ENCODE measurements at places on chromosomes 6 and 20.

- no peak for DNase-seq
These were observed 276.3 kb downstream of the KIF16B start for GRCh38 chr20:16296931-16297330.

- no peak for DNase-seq
These were observed 34.1 kb downstream of the ERMARD start for GRCh38 chr6:169785566-169785965.

DNA sequence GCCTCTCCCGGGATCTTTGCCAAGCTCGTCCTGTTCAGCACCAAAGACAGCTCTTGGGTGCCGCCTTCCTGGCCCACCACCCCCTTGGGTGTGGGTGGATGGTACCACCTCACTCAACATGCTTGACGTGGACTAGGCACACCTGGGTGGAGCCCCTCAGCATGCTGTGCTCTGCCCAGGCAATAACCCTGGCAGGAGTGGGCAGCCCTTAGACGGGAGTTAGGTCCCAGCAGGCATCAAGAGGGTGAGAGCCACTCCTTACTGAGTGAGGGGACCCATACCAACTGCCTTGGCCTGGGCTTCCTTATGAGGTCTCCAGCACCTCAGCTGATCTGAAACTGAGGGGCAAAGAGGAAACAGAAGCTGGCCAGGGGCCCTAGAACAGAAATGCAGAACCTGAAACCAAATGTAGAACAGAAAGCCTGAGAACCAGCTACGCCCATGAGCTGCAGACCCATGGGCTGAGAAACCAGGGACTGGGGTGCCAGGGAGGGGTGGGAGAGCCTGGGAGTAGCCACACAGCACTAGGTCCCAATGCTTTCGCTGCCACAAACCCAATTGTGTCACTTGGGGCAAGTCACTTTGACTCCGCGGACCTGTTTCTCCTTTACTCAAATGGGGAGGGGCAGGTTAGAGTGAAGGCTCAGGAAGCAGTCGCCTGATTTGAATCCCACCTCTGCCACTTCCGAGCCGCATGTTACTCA is 2.0 kb downstream of the FGD2 start:
- DNase-seq, result peak; percentile 47

- no peak for DNase-seq
These were observed 87.2 kb downstream of the EPM2A start for GRCh38 chr6:145648149-145648548.

DNA sequence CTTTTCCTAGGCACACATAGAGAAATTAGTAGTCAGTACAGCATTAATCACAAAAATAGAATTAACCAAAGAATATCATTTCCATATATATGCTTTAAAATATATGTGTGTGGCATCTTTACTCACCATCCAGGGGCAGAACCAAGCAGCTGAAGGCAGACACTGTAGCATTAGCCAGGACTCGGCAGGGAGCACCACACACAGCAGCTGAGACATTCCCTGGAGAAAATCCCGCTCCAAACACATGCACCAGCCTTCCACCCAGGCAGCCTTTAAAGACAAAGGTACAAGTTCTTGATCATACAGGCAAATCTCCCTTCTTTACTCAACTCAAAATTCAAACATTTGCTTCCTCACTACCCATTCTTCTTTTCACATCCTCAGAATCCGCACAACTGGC is 64.7 kb downstream of the PKHD1 start:
- no peak for DNase-seq

- DNase-seq, result no peak
These were observed 2.2 kb upstream of the EYS start for GRCh38 chr6:65709099-65709830.

DNA sequence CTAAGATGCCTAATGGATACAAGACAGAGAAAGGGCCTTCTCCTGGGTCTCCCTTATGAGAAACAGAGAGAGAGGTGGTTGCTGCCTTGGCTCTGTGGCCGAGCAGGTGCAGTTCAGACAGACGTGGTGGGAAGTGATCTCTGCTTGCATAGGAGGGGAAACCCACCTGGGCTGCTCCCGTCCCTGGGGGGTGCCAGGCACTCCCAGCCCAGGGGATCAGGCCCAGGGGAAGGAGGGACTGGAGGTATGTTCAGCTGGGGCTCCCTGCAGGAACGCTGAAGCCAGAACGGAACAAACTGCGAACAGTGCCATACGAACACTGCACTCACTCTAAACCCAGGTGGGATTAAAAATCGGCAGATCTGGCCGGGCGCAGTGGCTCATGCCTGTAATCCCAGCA is 35.7 kb upstream of the OVOL2 start:
- no peak for DNase-seq

DNA sequence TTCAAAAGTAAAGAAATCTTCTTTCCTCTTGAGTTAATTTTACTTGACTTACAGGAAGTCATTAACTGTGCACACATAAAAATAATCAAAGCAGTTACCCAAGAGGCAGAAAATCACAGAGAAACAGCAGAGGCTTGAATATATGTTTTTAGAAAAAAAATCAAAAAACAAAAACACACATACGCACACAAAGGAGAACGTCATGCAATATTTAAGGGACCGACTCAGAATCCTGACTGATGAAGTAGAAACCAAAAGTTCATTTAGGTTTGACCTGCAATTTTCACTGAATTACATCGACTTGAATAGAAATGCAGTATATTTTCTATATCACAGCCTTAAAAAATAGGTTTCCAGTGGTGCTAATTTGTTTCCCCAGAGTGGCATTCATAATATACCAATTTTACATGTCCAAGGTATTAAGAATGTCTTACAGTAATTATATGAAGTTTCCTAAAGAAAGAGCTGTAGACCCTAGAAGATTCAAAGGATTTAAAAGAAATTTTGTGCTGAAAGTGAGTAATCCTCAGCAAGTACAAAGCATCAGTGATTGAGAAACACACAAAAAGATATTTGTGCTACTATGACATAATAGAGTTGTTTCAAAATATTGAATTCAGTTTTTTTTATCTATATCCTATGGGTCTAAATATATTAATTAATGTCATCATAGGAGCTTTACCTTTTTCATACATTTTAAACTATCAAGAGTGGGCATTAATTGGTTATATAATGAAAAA is 358.5 kb upstream of the RUNX2 start:
- no peak for DNase-seq

- DNase-seq, result peak; percentile 46
These were observed 23.6 kb upstream of the TMEM181 start for GRCh38 chr6:158536084-158536890.

GRCh38 chr6:37056112-37056403 is 50.6 kb downstream of the FGD2 start:
- no peak for DNase-seq

DNA sequence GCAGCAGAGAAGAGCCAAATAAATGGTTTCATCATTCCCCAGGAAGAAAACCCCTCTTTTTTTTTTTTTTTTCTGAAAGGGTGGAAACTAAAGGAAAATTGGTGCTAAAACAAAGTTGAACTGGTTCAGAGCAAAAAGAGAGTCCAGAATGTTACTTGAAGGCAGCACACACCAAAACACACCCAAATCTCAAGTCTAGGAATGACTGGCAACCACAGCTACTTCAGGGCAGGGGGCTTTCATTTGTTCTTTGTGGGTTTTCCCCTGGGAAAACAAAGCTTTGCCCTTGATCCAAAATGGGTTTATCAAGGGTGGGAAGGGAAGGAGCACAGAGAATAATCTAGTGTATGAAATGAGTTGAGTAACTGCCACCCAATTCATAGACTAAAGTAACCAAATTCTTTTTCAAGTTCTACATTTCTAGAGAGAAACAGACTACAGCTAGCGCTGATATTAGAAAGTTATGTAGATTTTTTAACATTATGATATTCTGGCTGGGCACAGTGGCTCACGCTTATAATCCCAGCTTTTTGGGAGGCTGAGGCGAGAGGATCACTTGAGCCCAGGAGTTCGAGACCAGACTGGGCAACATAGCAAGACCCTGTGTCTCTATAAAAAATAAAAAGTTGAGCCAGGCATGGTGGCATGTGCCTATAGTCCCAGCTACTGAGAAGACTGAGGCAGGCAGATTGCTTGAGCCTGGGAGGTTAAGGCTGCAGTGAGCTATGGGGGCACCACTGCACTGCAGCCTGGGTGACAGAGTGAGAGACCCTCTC is 119.8 kb downstream of the NFATC2 start:
- no peak for DNase-seq

GRCh38 chr6:122808121-122808885 is 19.2 kb downstream of the SMPDL3A start:
- no peak for DNase-seq

GRCh38 chr20:15692570-15692969 is 880.7 kb downstream of the KIF16B start:
- no peak for DNase-seq

- no peak for DNase-seq
These were observed 120.4 kb downstream of the SIM1 start for GRCh38 chr6:100344321-100344720.

GRCh38 chr20:10649797-10650160 is 24.0 kb downstream of the JAG1 start:
- no peak for DNase-seq

- DNase-seq, result no peak
These were observed 53.2 kb downstream of the PPP1R14C start for GRCh38 chr6:150195996-150196417.

DNA sequence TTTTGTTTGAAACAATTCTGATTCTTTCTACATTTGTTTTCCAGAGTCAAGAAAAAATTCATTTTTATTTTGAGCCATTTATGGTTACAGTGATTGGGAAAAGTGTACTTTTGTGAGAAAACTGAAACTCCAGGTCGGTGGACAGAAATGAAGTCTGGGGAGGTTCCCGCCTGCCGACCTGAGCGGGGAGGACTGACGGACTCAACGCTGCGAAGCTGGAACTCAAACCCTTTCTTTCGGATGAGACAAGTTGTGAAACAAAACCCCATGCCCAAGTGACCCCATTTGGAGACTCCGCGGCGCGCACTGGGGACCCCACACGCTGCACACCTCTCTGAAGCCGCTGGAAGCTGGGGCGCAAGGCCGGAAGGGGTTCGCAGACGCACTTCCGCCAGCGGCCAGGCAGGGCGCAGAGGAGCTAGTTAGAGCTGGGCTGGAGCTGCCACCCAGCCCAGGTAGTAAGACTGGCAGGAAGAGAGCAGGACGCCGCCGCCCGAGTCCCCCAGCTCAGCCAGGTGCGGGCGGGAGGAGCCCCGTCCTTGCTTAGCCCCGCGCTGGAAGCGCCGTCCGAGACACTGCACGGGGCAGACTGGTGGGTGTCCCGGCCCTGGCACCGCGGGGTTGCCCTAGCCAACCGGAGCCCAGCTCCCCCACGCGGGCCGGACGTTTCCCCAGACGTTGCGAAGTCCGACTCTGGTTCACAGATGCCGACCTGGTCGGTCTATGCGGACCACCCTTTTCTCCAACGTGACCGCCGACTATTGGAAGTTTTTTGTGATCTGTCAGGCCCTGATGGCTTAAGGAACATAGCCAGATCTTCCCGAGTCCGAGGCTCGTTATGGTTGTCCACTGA is 19.8 kb upstream of the ZSCAN16 start:
- peak; percentile 87 for DNase-seq

GRCh38 chr20:41984031-41984430 is 365.9 kb upstream of the CHD6 start:
- DNase-seq, result no peak

GRCh38 chr6:36730424-36731380 is 33.1 kb downstream of the RAB44 start:
- DNase-seq, result no peak

GRCh38 chr6:13453153-13453552 is 34.2 kb downstream of the GFOD1 start:
- no peak for DNase-seq

- DNase-seq, result no peak
These were observed 33.4 kb upstream of the EYA4 start for GRCh38 chr6:133207754-133208153.

DNA sequence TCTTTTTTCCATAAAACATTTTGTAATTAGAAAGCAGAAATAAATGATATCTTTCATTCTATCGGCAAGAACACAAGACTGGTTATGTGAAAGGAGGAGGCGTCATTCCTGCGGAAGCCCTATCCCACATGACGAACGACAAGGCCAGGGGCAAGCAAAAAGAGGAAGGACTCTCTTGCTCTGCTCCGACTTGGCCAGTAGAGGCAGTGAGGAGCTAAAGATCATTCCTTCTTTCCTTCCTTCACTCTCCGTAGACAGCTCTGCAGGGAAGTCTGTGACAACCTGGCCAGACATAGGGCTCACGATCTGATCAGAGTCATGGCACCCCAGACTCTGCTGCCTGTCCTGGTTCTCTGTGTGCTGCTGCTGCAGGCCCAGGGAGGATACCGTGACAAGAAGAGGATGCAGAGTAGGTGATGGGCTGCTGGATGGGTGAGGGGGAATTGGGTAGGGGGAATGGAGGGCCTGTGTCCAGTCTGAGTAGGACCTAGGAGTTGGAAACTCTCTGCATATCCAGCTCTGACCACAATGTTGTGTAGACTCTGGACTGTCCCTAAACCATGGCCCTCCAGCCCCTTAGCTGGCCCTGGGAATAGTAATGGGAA is at the start of gene WFDC10A:
Gene WFDC10A (plus strand): TSS at position 244 of the 605 bp plus-strand sequence. CDS start 75 bp downstream, at position 319.
- peak; percentile 20 for DNase-seq

GRCh38 chr6:147195510-147195909 is 8.7 kb upstream of the STXBP5 start:
- no peak for DNase-seq

DNA sequence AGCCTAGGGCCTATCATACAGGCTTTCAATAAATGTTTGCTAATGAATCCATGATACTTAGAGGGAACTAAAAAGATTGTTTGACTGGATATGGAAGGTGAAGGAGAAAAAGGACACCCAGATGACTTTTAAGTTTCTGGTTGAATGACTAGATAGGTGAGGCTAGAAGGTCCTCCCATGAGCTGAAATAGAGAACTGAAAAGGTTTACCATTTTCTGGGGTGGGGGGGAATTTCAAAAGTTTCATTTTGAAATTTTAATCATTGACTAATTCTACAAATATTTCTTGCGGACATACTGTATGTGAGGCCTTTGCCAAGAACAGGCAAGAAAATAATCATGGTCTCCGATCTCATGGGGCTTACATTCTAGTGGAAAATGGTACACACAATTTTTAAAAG is 17.9 kb upstream of the ZBTB2 start:
- DNase-seq, result no peak

DNA sequence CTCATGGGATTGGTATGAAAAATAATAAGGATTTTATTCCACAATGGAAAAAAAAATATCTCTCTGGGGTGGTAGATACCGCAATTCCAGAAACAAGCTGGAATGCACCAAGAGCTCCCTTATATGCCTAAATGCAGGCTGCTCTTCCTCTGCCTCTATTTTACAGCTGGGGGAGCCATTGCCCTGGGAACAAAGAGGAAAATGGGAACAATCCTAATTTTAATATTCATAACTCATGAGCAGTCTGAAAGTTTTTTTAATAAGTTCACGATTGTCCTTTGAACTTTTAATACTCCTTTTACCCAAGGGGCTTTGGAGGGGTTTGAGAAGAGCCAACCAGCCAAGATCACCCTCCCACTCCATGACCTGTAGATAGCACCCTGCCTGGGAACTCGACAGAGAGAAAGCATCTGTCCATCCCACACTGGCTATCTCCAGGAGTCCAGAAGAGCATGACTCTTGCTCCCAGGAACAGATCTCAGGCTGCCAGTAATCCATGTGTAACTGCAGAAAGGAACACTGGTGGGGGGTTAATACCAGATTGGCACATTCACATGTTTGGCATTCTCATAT is 74.7 kb downstream of the CD83 start:
- DNase-seq, result no peak

- no peak for DNase-seq
These were observed 39.2 kb upstream of the TXLNB start for GRCh38 chr6:139330826-139331500.

Data from CD4-positive, alpha-beta T cell treated with Interferon gamma for 1 hour (primary cell).